ENCODE measurements at places on chromosomes 6 and 20.

DNA sequence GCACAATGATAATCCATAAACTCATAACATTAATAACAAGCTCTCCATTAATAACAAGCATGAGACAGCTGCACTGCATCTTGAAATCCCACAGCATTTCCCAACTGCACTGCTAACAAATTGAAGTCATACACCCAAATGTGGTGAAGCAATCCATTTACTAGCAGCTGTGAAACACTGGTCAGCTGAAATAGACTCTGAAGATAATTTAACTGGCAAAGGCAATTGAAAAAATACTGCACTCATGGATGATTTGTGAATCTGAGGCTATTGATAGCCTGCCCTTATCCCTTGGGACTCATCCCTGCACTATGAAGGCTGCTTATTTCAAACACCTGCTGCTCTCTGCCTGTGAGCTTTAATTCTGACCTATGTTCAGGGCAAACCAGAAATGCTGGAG is 49.1 kb upstream of the PLCB1 start:
- no peak for DNase-seq

DNA sequence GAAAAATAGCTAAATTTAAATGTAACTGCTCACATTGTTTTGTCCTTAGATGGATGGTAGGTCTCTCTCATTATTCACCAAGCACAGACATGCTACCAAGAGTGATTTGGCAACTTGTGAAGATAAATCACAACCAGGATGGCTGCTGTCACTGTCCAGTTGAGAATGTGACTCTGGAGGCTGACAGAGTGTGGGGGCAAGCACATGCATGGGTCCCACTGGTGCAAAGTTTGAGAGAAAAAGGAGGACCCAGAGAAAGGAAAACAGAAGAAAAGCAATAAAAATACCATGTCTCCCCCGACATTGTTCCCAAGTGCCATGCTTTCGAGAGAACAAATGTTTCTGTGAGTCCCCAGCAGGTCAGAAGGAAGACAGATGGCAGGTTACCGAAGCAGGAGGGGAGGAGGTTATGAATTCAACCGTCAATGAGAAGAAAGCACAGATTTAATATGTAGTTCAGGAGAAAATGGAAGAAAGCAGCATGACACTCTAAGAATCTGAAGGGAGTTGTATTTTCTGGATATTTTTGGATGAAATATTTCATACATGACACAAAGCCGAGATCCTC is 73.0 kb upstream of the TSHZ2 start:
- no peak for DNase-seq

DNA sequence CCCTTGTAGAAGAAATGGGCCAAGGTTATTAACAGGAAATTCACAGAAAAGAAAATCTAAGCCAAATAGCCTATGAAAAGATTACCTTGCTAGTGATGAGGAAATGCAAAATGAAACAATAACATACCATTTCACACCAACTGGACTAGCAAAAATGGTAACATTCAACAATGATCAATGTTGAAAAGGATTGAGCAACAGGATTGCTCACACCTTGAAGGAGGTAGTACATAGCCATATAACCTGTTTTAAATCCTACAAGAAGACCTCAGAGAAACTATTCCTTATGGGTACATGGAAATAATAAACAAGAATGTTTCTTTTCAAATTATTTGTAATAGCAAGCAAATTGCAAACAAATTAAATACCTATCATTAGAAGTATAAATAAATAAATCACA is 107.4 kb downstream of the BFSP1 start:
- no peak for DNase-seq

- DNase-seq = no peak
These were observed 83.6 kb downstream of the SMOC2 start for GRCh38 chr6:168524571-168525001.

DNA sequence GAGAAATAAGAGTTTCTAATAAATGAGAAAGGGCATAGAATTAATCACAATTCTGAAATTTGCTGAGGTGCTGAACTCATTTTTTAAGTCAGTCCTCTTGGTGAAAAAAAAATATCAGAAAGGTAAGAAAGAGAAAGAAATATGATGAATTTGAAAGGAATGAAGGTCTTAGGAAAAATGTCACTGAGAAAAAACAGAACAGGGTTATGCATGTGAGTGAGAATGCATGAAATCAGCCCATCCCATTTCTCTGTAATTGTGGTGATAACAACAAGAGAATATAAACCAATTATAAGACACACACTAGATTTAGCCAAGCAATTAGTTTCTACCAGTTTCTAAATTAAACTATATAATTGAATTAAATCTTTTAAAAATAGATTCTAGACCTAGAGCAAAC is 138.9 kb downstream of the TBX18 start:
- no peak for DNase-seq

DNA sequence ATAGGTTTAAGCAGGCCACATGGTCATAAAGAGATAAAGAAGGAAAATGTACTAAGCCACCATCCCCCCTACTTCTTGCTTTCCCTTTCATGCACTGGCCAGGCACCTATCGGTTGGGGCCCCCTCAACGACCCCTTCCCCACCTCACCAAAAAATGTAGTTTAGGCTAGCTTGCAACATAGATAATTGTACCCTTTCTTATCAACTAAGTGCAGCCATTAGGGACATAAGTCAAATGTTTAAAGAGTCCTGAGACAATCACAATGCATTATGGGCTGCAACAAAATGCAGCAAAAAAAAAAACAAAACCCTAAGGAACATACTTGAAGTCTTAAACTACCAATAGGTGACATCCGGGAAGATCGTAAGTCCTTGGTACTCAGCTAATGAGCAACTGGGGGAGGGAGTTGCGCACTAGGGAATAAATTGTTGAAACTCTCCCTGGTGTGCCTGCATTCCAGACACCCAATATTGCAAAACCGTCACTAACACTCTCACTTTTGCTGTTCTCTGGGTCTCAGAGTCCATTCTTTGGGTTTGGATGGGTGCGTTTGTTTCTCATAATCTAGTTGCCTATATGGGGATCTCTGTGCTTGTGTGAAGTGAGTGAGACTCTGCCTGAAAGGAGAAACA is 12.4 kb upstream of the HLA-G start:
- DNase-seq = no peak

- DNase-seq = no peak
These were observed 10.3 kb downstream of the MTO1 start for GRCh38 chr6:73471686-73472290.

GRCh38 chr6:5507131-5507681 is 245.9 kb downstream of the FARS2 start:
- DNase-seq = no peak

DNA sequence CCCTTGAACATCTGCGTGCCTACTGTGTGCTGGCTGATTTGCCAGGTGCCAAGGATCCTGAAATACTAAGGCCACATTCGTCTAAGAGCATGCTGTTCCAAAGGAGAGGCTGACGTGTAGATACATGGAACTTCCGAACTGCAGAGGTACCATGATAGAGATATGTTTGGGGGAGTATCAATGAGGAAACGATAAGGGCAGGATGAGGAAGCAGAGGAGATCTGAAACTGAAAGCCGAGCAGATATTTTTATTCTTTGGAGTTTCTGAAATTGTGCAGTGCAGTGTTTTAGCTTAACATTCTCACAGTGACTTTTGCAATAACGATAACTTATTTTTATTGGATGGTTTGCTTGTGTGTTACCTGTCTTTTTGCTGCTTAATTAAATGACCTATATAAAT is 24.3 kb downstream of the BMP6 start:
- DNase-seq = no peak

DNA sequence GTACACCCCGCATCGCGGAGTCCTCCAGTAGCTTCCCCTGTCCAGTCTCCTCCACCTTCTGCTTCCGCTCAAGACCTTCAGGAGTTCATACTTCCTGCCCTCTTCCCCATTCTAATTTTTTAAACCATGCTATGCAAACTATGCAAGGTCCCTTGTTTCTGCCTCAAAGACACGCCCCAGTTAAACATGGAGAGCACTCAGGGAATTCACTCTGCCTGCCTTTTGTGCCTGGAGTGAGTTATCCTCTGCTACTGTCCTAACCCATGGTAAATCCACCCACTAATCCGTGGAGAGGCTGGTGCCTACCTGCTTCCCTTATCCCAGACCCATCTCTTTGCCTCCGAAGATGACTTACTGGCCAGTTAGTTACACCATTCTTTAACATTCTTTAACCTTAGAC is 473.7 kb upstream of the JARID2 start:
- DNase-seq = no peak

DNA sequence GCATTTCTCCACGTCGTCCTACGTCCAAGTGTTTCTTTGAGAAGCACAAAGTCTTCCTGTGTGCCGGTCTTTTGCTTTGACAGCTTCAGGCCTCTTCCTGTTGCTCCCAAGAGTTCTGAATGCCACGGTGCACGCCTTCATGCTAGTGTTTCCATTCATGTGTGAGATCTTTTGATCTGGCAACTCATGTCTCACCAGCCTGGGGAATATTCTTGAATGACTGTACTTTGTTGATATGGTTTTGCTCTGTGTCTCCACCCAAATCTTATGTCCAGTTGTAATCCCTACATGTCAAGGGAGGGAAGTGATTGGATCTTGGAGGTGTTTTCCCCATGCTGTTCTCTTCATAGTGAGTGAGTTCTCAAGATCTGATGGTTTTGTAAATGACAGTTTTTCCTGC is 129.6 kb upstream of the THBS2 start:
- DNase-seq = no peak
